ENCODE measurements at places on chromosomes 4 and X.

- DNase-seq, result no peak
Measured at GRCh38 chr4:71257761-71258160, 81.1 kb upstream of the SLC4A4 start.

DNA sequence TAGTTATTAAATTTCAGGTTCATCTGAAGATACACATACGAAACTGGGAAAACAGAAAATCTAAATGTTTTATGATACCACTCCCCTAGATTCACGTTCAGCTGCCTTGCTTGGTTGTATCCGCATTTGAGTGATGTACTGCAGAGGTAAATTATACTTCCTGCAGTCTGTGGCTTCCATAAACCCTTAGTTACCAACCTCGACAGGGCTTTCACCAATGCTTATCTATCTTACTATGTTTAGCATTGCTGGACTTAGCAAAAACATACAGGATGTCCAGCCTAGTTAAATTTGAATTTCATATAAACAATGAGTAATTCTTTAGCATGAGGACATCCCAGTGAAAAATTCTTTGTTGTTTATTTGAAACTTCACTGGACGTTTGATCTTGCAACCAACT, 108.8 kb downstream of the TMA16 start:
- no peak for DNase-seq

- no peak for DNase-seq
Measured at GRCh38 chr4:87087015-87087414, 133.4 kb downstream of the KLHL8 start.

GRCh38 chr4:6359536-6360308, 90.1 kb downstream of the WFS1 start:
- DNase-seq, result no peak

- peak; percentile 46 for DNase-seq
Measured at GRCh38 chrX:28920153-28920943, 333.1 kb downstream of the IL1RAPL1 start.

DNA sequence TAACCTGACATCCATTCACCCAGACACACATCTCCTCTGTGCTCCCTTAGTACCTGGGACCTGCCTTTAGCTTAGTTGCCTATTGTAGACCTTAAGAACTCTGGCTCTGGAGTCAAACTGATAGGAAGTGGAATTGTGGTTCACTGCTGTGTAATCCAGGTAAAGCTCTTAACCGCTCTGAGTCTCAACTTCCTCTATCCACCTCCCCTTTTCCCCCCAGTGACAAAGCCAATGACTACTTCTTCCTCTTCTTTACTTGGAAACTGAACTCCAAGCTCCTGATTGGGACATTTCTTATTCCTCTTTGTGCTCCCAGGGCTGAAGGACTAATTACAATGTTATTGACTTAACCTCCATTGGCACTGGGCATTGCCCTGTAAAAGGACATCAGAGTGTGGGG, 94.1 kb downstream of the DRD5 start:
- DNase-seq, result no peak

DNA sequence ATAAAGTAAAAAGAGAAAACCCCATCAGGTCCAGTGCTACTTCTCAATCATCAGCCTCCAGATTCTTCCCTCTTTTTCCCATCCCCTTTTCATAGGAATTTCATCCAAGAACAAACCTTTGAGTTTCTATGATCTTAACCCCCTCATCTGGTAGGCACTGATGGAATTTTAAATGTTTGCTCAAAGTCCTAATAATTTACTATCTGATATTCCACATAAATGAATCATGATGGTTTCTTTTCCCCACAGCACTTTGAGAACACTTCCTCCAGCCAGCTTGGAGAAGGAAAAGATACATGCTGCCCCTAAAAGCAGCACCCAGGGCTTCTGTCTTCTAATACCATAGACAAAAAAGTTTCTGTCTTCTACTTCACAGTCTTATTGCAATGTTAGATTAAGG, 19.4 kb upstream of the KLHL8 start:
- DNase-seq, result no peak

Data from GM23338 (cell line).